ENCODE measurements at places on chromosomes 2 and 18.

DNA sequence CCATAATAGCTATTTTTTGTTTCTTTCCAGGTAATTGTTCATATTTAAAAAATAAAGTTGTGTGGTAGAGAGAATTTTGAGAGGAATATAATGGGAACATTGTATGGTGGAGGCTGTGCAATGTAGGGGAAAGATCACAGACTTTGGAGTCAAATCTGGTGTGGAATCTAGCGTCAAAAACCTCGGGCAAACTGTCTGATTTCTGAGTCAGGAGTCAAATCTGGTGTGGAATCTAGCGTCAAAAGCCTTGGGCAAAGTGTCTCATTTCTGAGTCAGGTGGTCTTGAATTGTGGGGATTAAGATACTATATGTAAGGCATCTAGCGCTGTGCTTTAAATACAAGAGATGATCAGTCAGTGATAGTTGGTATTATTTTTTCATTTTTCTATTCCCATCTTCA is 5.1 kb downstream of the PTPN4 start:
- no peak for DNase-seq

GRCh38 chr2:220163486-220163885 is 536.1 kb downstream of the SLC4A3 start:
- no peak for DNase-seq

DNA sequence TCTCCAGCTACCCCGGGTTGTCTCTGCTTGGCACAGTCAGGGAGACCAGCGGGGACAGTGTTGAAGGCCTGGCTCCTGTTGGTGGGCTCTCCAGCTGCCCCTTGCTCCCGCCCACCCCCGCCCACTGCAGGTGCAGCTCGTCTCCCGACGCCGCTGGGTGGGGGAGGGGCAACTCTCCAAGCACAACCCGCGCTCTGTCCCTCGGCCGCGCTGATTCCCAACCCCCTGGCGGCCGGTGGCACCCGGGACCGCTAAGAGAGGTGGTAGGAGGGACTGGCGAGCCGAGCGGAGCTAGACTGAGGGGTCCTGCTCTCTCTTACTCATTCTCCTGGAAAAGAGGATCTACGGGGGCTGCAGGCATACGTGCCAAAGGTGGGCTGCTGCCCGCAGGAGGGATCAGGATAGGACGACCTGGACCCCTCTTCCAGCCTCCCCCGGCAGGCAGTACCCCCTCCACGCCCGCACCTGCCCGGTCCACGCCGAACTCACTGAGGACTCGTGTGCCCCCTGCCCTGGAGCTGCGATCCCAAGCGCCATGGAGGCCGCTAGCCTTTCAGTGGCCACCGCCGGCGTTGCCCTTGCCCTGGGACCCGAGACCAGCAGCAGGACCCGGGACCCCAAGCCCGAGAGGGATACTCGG is 44.5 kb downstream of the DDX18 start:
- DNase-seq, result no peak

- no peak for DNase-seq
These were observed 276.5 kb upstream of the NRP2 start for GRCh38 chr2:205405752-205406151.

- DNase-seq, result no peak
These were observed 10.9 kb upstream of the GLS start for GRCh38 chr2:190869721-190870120.

DNA sequence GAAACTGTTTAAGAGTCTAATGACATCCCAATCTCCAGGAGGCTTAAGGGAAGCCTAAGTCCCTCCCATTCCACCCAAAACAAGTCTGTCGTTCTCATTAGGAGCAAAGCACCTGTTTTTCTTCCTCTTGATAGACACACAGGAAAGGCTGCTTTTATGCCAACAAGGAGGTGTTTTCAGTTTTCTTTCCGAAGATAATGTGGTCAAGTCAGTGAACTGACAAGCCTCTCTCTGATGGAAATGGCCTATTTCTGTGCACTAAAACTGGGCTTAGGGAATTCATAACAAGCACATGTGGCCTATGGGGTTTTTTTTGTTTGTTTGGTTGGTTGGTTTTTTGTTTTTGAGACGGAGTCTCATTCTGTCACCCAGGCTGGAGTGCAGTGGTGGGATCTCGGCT is 36.2 kb downstream of the FBLN7 start:
- DNase-seq, result no peak

- DNase-seq, result no peak
These were observed 21.6 kb downstream of the ASAP2 start for GRCh38 chr2:9228088-9228751.

GRCh38 chr2:10533811-10534321 is 85.7 kb upstream of the ODC1 start:
- no peak for DNase-seq

GRCh38 chr18:73245345-73245744 is 377.6 kb upstream of the NETO1 start:
- no peak for DNase-seq

GRCh38 chr2:99727199-99727598 is 237.4 kb upstream of the REV1 start:
- no peak for DNase-seq

- DNase-seq, result no peak
These were observed 11.5 kb upstream of the SLC4A3 start for GRCh38 chr2:219615894-219616293.

Data from D721Med (cell line).